Stimulated activated CD8-positive, alpha-beta memory T cell treated with anti-CD3 and anti-CD28 coated beads, Interleukin-15, amount 100 ng/mL, for 48 hours (primary cell): ENCODE measurements at places on chromosomes 12 and 14.

GRCh38 chr14:99232714-99233214, 39.2 kb downstream of the BCL11B start:
- DNase-seq = no peak

GRCh38 chr12:71551529-71551928, 111.9 kb downstream of the LGR5 start:
- DNase-seq = no peak

DNA sequence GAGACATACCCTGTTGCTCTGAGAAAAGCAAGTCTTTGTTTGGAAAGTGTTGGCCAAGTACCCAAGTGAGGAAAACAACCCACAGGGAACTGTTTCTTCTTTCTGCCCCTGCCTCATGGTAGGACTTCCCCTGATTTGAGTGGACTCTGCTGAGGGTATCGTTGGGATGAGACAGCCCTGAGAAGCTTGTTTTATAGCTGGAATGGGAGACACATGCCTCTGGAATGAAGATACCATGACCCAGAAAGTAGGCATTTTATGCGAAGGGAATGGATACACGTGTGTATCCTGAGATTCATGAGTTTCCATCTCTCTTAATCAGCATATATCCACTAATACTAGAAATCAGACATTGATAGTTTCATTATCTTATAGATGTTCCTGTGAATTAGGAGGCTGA, 382.3 kb downstream of the ATP23 start:
- DNase-seq = no peak

GRCh38 chr14:48974994-48975393, 611.2 kb downstream of the RPS29 start:
- no peak for DNase-seq

DNA sequence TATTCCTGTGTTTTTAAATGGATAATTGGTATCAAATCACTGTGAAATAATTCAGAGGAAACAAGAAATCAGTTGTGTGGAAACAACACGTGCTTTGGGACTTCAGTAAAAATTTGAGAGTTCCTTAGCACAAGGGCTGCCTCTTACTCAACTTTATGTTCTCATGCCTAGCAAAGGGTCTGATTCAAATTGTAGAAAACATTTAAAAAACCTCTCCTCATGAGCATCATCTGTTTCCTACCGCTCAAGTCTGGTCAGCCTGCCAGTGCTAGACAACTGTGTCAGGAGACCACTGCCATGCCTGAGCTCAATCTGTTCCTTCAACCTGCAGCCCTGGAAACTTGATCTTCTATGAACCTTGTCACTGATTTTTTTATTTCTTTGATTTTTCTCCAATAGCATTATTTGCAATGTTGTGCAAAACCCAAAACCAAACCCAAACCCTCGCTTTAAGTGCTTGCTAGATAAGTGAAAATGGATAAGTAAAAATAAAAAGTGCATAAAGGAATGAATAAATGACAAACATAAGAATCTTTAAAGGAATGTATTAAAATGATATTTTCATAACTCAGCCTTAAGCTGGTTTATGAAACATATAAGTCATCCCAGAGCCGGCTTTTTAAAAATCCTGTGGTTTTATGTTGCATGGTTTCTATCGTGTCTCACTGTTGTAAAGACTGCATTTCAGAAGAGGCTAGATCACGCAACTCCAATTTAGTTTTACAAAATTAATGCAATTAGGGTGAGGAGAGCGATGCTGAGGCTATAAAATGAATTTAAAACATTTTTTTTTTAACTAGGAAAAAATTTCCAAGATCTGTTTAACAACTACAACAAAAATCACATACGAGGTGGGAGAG, 361.2 kb upstream of the PDE3A start:
- no peak for DNase-seq

DNA sequence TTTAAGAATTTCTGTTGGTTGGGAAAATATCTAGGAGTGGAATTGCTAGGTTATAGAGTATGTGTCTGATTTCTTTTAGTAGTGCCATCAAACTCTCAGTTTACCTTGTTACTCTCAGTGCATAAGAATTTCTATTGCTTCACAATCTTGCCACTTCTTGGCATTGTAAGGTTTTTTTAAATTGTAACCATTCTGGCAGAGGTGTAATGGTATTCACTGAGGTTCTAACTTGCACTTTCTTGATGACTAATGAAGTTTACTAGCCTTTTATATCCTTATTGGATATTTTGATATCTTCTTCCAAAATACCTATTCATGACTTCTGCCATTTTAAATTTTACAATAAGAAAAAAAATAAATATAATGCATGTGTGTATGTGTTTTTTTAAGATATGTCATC, 478.0 kb downstream of the NAV3 start:
- no peak for DNase-seq

DNA sequence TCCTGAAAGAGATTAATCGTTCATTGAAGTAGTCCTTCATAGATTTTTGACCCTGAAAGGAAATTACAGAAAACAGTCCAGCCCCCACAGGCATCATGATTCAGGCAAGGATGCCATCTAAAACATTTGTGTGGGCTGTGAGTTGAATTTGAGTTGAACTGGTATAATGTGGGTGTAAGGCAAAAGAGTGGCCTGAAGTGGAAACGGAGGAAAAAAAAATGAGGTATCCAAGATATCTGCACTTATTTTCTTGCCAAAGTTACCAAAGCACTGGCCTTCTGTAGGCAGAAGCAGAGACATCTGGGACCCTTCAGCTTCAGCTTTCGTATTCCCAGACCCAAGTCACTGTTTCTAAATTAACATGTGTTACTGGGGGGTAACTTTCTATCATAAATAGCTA, 105.1 kb upstream of the DIO2 start:
- DNase-seq = no peak

DNA sequence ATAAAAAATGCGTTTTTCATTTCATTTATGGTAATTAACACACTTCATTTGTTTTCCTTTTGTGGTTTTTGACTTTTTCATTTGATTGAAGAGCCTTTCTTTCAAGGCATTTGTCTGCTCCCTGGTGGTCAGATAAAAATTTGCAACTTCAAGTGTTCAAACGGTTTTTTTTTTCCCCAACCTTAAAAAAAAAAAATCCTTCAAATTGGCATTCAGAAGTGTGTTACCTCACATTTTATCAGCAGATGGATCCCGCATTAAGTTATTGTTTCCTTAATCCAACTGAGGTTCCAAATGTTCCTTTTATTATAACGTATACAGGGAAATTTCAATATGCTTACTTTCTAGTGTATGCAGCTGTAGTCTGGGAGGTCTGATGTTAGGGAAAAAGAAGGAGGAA, 47.2 kb downstream of the MYF5 start:
- DNase-seq = no peak

DNA sequence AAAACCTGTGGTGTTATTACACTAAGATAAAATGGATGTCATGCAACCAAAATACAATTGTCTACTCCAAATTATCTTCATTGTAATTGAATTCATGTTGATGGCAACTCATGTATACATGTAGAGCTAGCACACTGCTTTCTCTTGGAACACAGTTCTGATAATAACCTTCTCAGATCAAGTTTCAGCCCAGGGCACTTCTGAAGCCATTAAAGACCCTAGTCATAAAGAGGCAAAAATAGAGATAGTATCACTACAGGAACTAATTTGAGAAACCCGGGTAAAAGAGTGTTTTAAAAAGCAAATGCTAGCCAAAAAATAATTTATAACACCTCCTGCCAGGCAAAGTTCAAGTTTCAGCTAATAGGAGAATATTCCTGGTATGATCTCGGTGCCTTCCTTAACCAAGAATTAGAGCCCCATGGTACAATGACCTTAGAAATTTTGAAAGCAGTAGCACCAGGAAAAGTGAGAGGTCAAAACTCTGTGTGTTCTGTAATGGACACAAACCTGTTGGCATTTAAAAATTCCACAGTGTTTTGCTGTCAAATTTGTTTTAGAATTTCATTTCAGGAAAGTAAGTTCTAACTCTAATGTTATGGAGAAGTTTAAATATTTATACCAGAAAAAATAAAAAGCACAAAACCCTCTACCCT, 105.0 kb upstream of the FRMD6 start:
- no peak for DNase-seq

GRCh38 chr12:17076028-17076744, 470.2 kb upstream of the LMO3 start:
- DNase-seq = no peak

DNA sequence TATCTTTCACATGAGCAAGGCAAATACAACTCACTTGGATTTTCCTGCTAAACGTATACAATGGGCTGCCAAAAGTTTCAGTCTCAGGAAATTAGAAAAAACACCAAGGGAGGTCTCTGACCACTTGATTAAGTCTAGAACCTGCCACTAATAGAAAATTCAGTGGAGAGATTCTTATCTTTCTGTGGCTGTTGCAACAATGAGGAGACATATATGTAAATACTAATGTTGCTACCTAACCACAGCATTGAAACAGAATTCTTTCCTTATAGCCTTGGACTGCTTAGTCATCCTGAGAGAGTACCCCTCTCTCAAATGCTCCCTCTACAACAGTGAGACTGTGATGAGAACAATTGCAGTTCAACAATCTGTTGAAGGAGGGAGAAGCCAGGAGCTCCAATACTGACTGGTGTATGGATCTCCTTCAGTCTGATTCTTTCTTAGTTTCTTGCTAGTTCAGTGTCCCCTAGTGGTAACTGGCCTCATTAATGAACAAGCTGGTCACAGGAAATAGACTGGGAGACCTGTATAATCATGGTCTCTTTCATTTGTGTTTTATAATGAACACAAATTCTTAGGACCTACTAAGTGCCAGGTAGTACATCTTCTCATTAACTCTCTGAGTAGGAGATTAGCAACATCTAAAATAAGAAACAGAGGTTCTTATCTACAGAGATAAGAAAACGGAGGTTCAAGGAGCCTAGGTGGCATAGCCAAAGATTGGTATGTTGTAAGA, 164.5 kb downstream of the SLC38A4 start:
- DNase-seq = no peak

DNA sequence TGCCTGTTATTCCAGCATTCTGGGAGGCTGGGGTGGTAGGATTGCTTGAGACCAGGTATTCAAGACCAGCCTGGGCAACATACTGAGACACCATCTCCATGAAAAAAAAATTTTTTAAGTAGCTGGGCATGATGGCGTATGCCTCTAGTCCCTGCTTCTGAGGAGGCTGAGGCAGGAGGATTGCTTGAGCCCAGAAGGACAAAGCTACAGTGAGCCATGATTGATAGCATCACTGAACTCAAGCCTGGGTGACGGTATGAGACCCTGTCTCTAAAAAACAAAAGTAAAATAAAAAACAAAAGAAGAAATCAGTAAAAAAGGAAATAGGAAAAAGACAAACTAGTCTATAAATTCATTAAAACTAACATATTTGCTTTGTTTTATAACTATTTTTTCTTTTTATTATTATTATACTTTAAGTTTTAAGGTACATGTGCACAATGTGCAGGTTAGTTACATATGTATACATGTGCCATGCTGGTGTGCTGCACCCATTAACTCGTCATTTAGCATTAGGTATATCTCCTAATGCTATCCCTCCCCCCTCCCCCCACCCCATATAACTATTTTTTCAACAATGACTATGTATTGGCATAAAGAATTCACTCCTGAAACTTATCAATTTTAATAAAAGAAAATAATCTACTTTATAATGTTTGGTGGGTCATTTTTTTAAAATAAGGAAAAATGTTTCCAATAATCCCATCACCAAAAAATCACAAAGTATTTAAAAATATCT, 15.4 kb upstream of the AP4S1 start:
- no peak for DNase-seq

GRCh38 chr12:122366685-122367475, 55.6 kb downstream of the CLIP1 start:
- DNase-seq = no peak

GRCh38 chr14:35046751-35047536, 872 bp downstream of the FAM177A1 start:
- DNase-seq = no peak

DNA sequence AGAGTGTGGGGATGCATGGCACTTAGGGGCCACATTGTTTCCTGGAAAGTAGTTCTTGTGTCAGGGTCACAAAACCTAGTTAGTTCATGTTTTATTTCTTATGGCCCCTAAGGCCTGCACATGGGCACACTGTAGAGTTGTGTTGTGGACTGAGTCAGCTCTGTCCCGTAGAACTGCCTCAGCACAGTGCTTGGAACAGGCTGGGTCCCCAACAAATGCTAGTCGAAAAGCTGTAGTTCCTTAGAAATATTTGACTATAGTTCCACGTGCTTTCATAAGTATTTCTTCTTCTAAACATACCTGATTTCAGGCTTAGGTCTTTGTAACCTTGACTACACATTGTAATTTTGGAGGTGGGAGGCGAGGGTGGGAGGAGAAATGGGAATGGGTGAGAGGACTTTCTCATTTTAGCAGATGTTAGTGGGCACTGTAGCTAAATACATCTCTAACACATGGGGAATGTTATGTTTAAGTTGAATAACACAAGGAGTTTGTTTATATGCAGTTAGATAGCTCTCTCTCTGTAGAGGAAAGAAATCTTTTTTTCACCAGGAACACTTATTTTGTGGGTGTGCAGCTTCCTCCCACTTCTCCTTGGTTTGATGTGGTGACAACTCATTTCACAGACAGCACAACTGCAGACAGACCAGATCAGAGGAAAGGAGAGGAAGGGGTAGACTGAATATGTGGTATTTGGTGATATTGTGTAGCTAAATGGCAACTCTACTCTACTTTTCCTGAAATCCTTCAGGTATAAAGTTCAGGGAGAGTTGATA, 39.5 kb upstream of the DACT1 start:
- no peak for DNase-seq

DNA sequence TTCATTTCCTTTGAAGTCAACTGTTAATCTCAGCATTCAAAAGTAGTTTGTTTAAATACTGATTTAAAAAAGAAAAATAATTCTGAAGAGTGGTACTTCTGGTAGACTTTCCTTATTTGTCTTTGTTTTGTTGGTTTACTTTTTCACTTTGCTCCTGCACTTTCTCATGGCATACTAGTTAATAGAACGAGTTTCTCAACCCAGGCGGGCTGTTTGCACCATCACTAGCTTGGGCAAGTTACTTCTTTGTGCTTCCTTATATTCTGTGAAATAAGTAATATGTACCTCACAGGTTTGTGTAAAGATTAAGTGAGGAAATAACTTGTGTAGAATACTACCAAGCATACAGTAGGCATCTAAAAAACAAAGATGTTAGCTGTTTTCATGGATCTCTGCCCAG, 45.5 kb downstream of the SLC38A6 start:
- no peak for DNase-seq

- DNase-seq = no peak
These were observed 12.3 kb upstream of the CALM1 start for GRCh38 chr14:90384543-90384911.
